ENCODE measurements at places on chromosomes 5 and 9.

GRCh38 chr5:164687391-164687790, 1182.0 kb downstream of the MAT2B start:
- no peak for DNase-seq

DNA sequence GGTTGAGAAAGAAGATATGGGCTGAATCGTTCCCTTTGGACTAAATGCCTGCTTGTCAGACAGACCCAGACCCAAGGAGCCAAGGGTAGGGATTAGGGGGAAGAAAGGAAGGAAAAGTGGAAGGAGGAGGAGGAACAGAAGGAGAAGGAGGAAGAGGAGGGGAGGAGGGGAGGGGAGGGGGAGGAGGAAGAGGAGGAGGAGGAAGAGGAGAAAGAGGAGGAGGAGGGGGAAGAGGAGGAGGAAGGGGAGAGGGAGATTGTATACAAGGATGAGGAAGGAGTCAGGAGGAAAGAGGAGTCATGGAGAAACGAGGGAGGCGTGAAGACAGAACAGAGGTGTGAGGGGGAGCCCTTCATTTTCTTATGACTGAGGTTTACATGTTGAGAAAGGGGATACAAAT, 46.9 kb upstream of the DNAH5 start:
- DNase-seq = no peak

- DNase-seq = peak; percentile 97
Measured at GRCh38 chr9:136051837-136052471, 43.1 kb downstream of the NACC2 start.

DNA sequence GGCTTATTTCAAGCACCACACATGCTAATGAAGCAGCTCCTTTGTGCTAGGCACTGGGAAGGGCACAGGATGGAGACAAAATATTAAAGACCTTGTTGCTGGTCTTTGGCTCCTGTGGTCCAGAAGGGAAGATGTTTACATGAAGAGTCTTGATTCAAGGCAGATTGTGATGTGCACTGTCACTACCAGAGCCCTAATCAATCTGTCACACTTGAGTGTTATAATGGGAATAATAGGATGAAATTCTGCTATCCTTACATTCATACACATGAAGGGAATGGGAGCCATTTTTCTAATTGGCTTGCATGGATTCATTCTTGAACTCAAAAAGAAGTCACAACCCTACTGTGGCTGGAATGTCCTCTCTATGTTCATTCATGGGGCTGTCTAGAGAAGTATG, 203.0 kb downstream of the SEC61B start:
- no peak for DNase-seq

GRCh38 chr9:76454311-76454710, 4.7 kb upstream of the GCNT1 start:
- DNase-seq = no peak

DNA sequence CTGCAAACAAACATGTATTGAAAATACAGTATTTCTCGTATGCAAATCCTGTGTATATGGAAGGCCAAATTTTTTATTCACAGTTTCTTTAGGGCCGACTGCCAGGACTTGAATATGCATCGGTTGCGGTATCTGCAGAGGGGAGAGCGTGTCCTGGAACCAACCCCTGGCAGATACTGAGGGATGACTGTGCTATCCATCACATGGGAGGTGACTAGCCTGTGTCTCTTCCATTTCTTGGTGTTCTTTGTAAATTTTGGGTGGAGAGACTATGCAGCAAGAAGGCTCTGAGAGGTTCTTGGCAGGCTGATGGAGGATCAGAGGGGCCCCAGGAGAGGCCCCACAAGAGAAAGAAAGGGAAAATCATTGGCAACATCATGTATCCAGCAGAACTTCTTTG, 384.3 kb downstream of the YTHDC2 start:
- no peak for DNase-seq

DNA sequence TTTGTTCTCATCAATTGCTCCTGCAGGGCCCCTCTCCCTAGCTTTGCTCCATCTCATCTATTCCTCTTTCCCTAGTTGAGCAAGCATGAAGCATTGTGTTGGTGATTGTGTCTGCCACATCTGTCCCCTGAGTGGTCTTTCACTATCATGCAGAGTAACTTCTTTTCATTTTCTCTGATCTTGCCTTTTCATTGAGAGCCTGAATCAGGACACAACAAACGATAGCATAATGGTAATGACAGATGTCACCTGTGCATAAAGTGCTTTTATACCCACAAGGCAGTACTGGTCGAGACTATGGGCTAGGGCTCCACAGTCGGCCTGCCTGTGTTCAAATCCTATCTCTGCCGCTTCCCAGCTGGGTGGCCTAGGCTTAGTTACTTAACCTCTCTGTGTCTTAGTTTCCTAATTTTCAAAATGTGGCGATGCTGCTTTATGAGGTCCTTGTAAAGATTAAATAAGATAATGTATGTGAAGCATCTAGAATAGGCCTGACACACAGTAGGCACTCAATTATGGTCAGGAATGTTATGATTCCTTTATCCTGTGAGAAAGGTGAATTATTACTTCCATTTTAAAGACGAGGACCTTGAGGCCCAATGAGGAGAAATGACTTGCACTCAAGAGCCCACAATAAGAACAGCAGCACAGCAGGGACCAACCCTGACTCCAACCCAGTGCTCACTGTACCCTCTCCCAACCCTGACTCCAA, 137.1 kb upstream of the ZNF618 start:
- DNase-seq = no peak

GRCh38 chr9:128231638-128232527, 28.7 kb downstream of the DNM1 start:
- DNase-seq = no peak

DNA sequence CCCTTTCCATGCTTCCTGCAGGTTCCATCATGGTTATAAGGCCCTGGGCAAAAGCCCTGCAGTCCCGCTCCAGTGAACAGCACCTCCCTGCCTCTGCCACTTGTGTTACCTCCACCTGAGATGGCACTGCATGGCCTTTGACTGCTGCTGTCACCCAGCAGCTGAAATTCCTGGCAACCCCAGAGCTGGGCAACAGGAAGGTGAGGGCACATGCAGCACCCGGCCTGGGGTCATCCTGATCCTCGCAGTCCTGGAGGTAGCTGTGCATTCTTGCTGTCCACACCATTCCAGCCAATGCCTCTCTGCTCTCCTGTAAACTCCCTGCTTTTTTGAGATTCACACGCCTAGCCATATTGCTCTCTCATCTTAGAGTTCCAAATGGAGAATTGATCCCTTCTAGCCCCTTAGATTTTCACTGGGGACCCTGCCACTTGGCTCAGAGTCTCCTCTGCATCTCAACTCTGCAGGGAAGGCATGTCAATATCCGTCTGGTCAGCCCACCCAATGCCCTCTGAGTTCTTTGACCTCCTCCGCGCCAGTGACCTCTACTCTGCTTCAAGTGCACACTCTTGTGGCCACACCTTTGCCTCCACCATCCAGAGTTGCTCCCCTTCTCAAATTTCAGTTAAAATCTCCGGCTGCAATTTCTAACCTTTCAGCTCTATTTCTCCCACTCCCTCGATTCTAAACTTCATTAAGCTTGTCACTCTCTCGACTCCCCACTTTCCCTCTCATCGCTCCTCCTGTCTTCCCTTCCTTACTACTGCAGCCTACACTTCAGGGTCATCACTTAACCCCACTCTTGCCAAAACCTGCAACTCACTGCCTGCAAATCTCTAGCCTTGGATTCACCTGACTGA, 93.4 kb downstream of the ANKH start:
- DNase-seq = no peak

- DNase-seq = no peak
Measured at GRCh38 chr5:170010595-170010994, 30.3 kb upstream of the INSYN2B start.

- no peak for DNase-seq
Measured at GRCh38 chr9:68781928-68782327, 76.9 kb downstream of the PIP5K1B start.

DNA sequence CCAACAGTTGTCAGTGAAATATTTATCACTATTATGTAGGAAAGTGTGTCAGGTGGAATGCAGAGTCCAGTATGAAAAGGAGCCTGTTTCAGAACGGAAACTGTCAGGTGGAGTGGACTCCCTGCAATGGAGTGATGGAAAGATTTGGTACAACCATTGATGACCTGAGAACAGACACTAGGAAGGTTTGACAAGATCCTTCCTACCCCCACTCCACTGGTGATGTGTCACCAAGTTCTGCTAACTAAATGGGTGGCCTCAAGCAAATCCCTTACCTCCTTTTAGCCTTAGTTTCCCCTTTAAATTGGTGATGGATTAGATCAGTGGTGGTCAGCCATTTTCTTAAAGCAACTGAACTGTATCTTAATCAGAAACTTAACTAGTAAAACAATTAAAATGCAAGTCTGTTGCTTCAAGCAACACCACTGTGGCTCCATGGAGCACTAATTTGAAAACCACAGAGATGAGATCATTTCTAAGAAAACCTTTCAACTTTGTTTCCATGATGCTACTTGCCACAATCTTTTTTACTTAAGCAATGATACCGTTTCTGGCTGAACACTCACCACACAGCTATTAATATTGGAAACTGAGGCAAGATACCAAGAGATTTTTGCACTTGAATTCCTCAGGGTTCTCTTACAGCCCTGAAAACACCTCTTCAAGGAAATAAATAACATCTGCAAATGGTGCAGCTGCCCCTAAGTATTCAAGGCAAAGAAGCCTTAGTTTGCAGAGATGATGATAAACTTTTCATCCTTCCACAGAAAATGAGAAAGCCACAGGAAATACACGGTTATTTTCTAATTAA, 140.6 kb downstream of the ERCC6L2 start:
- DNase-seq = no peak

DNA sequence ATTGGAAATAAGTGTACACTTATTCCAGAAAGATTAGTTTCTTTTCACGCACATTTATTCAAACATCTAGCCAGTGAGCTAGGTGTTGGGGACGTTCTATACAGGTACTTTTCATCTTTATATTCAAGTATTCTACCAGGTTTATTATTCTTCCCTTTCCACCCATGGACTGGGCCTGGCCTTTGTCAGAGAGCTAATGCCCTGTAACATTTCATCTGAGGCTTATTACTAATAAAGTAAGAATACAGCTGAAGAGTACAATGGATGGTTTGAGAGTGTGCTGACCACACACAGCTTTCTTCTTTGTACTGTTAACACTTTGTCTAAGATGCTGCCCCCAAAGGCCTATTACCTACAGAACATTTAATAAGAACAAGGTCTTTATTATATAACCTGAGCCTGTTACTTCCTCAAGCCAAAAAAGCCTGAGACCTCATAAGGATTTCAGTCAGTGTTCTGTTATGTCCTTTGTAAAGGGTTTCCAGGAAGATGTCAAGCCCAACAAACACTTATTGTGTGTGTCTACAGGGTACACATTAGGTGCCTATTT, 93.5 kb downstream of the ZNF608 start:
- no peak for DNase-seq

DNA sequence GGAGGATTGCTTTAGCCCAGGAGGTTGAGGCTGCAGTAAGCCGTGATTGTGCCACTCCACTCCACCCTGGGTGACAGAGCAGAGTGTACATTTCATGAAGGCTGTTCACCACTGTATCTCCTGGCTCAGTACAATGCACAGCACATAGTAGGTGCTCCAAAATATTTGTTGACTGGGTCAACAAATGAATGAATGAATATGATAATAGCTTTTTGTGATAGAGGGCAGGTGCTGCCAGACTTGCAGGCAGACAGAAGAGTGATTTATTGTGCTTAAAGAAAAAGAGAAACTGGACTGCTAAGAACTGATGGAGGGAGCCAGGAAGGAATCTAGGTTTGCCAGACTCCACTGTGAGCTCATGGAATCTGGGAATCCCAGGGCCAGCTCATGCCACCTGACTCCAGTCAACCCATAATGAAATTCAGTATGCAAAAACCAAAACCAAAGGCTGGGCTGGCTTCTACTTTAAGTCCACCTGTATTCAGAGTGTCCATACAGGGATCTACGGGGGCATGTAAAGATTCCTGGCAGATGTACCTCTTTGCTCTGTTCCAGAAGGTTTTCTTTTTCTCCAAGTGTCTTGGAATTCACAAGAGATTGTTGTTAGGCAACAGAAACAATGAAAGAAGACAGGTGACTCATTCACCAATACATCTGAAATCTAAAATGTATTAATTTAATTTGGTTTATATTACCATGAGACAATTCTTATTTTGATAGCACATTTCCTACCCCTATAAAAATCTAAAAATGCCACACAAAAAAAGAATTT, 15.5 kb upstream of the CTNNA1 start:
- DNase-seq = no peak

DNA sequence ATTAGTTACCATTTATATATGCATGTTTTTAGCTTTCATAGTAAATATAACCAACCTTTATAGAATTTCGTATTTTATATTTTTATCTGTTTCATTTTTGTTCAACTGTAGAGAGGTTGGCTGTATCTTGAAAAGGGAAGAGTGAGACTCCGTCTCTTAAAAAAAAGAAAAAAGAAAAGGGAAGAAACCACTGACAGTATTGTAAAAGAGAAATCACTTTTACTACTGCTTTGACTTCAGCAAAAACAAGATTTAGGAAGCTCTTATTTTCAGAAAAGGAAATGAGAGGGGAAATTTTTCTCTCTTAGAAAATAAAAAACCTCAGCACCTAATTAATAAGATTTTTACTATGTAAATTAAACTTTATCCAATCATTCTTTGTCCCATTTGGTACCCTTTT, 14.4 kb downstream of the POLK start:
- no peak for DNase-seq

- DNase-seq = no peak
Measured at GRCh38 chr5:139640421-139641115, 7.6 kb upstream of the CXXC5 start.

DNA sequence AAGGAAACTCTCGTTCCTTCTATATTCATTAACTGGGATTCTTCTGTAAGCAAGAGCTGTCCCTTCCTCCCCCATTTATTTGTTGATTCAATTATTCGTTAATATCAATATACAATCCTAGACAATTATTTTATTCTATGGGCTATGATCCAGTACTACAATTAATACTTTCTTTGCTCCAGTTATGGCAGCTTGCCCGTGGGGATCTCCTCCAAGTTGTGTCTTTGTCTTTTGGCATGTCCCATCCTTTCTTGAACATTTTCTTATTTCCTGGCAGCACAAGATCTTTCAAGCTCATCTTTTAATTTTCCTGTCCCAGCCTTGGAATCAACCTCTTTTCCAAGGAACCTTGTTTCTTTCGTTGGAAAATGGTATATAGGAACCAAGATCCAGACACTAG, 249.3 kb downstream of the GAS1 start:
- no peak for DNase-seq

GRCh38 chr5:139738193-139739149, 57.1 kb upstream of the PSD2 start:
- no peak for DNase-seq

GRCh38 chr9:114130624-114131277, 24.6 kb upstream of the COL27A1 start:
- no peak for DNase-seq

- no peak for DNase-seq
Measured at GRCh38 chr9:112725961-112726360, 8.0 kb upstream of the INIP start.

- no peak for DNase-seq
Measured at GRCh38 chr5:775961-776861, 8.3 kb downstream of the ZDHHC11B start.

GRCh38 chr9:120412425-120412951, 167.5 kb downstream of the CDK5RAP2 start:
- DNase-seq = peak; percentile 75
